ENCODE measurements at places on chromosomes 16 and 17. TPM values are rescaled to one million over a fixed set of nuclear protein-coding genes. Genes with fewer than 3 reads are reported as not detected.

GRCh38 chr17:29722411-29723198 is 99.9 kb upstream of the CORO6 start:
- no peaks in the 10 kb centered on the region for H3K27me3 ChIP-seq
- H3K4me1 ChIP-seq = peaks cover 25% of the 10 kb centered on the region
- no peaks in the 10 kb centered on the region for H3K36me3 ChIP-seq
- DNase-seq = no peak
- H3K27ac ChIP-seq = no peak overlapping the region

- H3K27ac ChIP-seq = no peak overlapping the region
- no peak overlapping the region for H3K4me3 ChIP-seq
- no peaks in the 10 kb centered on the region for H3K4me1 ChIP-seq
- no peaks in the 10 kb centered on the region for H3K36me3 ChIP-seq
Measured at GRCh38 chr17:68489919-68490318, 22.3 kb upstream of the PRKAR1A start.

DNA sequence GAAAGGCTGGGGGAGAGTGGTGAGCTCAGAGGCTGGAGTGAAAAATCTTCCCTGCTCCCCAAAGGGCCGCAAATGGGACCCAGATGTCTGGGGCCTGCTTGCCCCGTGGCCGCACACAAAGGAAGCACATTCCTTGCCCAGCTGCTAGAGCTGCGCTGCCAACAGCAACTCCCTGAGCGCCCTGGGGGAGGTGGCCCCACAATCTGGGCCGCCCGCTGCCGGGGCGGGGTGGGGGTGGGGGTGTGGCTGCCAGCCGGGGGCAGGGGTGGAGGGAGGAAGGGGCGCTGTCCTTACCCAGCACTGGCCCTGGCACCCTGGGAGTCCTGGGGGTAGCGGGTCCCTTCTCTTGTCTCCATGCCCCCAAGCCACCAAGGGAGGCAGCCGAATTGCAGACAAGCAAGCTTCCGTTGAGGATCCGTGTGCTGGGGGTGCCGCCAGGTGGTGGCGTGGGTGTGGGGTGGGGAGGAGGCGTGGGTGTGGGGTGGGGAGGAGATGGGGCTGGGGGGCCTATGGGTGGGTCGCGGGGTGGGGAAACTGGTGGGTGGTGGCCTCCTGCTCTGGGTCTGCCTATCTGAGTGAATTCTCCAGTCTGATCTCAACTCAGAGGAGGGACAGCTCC is 48.4 kb upstream of the PABPN1L start:
- DNase-seq = no peak
- peaks cover 7% of the 10 kb centered on the region for H3K4me1 ChIP-seq
- no peaks in the 10 kb centered on the region for H3K27me3 ChIP-seq
- H3K36me3 ChIP-seq = no peaks in the 10 kb centered on the region
- H3K4me3 ChIP-seq = no peak overlapping the region
- no peak overlapping the region for H3K27ac ChIP-seq

GRCh38 chr16:10728003-10728887 is 15.4 kb upstream of the NUBP1 start:
- H3K27me3 ChIP-seq = no peaks in the 10 kb centered on the region
- H3K4me1 ChIP-seq = no peaks in the 10 kb centered on the region
- no peak overlapping the region for H3K4me3 ChIP-seq
- H3K27ac ChIP-seq = no peak overlapping the region
- H3K36me3 ChIP-seq = no peaks in the 10 kb centered on the region
- DNase-seq = no peak

- H3K27ac ChIP-seq = no peak overlapping the region
- DNase-seq = no peak
- H3K4me3 ChIP-seq = no peak overlapping the region
- no peaks in the 10 kb centered on the region for H3K36me3 ChIP-seq
Measured at GRCh38 chr16:3147046-3147756, 12.4 kb downstream of the ZNF213 start.

Gene ADORA2B
- total RNA-seq = 1.9 TPM

DNA sequence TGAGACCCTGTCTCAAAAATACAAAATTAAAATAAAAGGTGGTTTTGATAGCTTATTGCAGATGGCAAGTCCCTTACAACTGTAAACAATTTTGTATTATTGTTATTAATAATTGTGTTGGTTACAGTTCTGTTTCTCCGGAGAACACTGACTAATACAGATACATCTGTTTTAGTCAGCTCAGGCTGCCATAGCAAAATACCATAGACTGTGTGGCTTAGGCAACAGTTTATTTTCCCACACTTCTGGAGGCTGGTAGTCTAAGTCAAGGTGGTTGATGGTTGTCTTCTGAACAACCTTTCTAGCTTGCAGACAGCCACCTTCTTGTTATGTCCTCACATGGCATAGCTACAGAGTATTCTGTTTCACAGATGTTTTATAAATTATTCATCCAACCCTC is 14.2 kb upstream of the IL21R start:
- no peak overlapping the region for H3K27ac ChIP-seq
- H3K27me3 ChIP-seq = no peaks in the 10 kb centered on the region
- no peak overlapping the region for H3K4me3 ChIP-seq
- H3K36me3 ChIP-seq = no peaks in the 10 kb centered on the region
- no peaks in the 10 kb centered on the region for H3K4me1 ChIP-seq

DNA sequence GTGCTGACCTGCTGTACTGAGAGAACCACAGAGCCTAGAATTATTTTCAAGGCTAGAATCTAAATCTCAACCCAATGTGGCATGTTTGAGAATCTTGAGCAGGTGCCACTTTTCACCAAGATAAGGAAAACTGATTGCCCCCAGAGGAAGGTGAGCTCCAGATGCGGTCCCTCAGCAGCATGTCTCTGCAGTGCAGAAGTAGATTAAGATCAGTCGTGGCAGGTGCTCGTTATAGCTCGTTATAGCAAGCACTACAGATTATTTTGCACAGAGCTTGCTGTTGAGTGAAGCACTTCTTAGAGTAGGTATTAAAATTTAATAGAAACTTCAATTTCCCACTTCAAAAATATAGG is 176.0 kb downstream of the AATF start:
- H3K4me3 ChIP-seq = no peak overlapping the region
- no peaks in the 10 kb centered on the region for H3K27me3 ChIP-seq
- H3K4me1 ChIP-seq = peaks cover 22% of the 10 kb centered on the region
- DNase-seq = no peak
- H3K27ac ChIP-seq = no peak overlapping the region

Gene NLRC3
- total RNA-seq = not detected

DNA sequence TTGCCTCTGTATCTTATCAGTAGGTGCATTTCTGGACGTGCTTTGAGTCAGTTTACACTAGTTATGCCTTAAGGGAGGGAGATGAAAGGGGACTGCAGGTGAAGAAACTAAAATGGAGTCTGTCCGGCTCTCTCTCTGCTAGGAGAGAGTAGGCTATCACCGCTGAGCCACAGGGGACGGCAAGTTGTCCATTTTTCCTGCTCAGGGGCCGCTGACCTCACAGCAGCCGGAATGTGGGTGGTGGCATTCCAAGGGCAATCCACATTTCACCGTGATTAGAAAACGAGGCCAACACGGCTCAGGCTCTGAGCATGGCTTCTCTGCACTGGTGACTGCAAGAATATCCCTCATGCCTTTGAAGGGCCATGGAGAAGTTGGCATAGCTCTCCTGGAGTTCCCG is 19.0 kb upstream of the KLHDC4 start:
- H3K4me1 ChIP-seq = no peaks in the 10 kb centered on the region
- H3K4me3 ChIP-seq = no peak overlapping the region
- no peak overlapping the region for H3K27ac ChIP-seq
